ENCODE measurements at places on chromosomes 2 and 18.

GRCh38 chr2:218289639-218290315 lies 2.5 kb downstream of the TMBIM1 start:
- DNase-seq: no peak

GRCh38 chr2:227805578-227805977 lies 8.1 kb upstream of the CCL20 start:
- DNase-seq: no peak

- DNase-seq: no peak
Observed at GRCh38 chr2:231161252-231161839, 36.5 kb upstream of the HTR2B start.

- no peak for DNase-seq
Observed at GRCh38 chr2:39632876-39633275, 32.8 kb upstream of the TMEM178A start.

DNA sequence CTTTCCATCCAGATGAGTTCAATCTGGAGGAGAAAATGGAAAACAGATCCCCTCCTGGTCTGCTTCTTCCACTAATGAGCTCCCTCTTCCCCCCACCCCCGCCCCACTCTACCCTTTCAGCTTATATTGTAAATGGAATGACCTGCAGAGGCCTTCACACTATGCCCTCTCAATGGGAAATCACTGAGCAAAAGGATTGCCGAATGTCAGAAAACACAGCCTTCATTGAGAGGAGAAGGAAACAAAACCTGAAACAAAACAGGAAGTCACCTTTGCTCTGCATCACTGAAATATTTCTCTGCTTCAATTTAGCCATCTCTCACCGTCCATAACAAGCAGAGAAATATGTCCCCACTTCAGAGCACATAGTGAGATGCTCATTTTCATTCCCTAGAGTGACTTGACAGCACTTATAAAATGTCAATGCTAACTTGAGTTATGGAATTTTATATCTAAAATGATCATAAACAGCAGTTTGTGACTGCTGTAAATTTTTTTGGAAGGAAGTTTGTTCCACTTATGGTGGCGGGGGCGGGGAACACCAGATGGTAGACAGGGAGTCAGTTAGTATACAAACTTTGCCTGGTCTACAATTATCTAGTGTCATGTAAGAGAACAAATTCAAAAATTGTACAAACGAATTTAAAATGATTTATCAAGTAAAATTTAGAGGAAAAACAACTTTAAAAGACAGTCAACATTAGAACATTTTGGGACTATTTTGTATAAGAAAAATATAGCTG lies 1.8 kb upstream of the FRZB start:
- no peak for DNase-seq

DNA sequence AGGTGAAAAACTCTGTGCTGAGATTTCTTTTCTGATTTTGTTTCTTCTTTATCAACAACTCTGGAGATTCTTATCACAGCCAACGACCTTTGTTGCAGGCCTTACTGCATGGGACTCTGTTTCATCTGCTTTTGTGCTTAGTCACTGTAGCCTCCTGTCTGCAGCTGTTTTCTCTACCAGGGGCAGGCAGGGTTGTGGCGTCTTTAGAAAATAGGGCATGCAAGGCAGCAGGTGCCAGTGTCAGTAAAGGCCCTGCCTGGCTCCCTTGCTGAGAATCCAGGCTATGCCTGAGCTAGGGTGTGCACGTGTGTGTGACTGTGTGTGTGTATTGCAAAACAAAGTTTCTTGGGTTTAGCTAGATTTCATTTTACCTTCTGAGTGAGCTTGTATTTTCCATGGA lies 14.6 kb upstream of the SLC9A2 start:
- no peak for DNase-seq

GRCh38 chr2:215843579-215843978 lies 169.8 kb downstream of the MREG start:
- DNase-seq: peak; percentile 77

- no peak for DNase-seq
Observed at GRCh38 chr2:162704496-162704895, 134.1 kb downstream of the KCNH7 start.

- DNase-seq: no peak
Observed at GRCh38 chr18:51194604-51195003, 2.9 kb downstream of the MEX3C start.

DNA sequence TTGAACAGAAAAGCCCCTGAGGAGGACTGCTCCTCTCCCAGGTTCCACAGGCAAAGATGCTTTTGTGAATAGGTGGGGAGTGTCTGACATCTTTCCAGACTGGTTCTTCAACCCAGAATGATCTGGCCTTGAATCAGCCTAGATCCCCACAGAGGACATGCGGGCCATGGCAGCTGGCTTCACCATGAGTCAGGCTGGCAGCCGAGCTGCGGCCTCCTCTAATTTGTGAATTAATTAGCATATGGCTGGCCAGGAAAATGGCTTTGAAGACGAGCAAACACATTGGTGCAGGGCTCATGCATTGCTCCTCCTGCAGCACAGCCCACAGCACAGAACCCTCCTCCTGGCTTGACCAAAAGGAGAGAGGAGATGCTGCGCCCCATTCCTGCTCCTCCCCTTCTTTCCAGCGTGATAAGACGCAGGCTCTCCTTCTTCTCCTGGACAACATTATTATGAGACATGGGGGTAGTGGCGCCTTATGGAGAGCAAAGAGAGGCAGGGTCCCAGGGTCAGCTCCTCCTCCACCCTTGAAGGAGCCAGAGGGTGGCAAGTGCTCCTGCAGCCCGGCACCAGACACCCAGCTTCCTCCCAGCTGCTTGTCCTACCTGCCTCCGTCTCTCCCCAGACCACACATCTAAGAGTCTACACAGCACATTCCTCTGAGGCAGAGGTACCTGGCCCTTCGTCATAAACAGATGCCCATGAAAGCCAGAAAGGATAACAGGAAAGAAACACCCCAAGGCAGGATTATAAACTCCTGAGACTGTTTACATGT lies 66.7 kb downstream of the EDAR start:
- DNase-seq: peak; percentile 71

DNA sequence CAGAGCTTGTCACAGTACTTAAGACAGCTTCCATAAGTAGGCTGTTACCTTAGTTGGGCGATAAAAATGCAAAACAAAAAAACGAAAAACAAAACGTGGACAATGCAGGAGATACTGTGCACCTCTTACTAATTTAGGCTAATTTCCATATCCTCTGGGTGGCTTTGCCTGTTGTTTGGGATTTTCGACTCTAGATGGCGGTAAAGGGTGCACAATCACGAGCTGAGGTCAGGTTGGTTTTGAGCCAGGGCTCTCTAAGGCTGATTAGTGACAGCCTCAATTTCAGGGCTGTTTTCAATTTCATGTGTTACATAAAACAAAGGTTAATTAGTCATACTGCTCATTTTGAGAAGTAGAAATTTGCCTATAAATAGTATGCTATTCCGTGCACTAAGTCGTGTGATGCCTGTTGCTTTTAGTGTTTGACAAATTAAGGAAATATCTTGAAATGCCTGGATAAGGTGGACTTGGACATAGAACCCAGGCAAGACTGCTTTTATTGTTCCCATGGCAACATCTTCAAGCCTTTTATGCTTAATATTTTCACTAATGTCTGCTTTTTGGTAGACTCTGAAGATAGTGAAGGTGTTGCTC lies 493.1 kb downstream of the SOCS6 start:
- peak; percentile 9 for DNase-seq

DNA sequence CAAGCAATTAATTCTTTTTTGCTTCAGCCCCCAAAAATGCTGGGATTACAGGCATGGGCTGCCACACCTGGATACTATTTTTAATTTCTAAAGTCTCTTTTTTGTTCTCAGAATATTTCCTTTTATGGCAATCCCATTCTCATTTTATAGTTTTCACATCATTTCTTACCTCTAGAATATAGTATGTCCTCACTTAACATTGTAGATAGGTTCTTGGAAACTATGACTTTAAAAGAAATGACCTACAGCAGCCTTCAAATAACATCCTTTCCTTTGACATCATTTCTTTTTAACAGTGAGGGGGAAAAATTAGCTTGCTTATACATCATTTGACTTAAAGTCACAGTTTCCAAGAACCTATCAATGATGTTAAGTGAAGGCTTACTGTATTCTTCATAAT lies 31.6 kb downstream of the RBBP8 start:
- no peak for DNase-seq

GRCh38 chr2:163664610-163665009 lies 71.2 kb downstream of the FIGN start:
- no peak for DNase-seq

- DNase-seq: no peak
Observed at GRCh38 chr2:196851088-196851487, 41.9 kb upstream of the C2orf66 start.

DNA sequence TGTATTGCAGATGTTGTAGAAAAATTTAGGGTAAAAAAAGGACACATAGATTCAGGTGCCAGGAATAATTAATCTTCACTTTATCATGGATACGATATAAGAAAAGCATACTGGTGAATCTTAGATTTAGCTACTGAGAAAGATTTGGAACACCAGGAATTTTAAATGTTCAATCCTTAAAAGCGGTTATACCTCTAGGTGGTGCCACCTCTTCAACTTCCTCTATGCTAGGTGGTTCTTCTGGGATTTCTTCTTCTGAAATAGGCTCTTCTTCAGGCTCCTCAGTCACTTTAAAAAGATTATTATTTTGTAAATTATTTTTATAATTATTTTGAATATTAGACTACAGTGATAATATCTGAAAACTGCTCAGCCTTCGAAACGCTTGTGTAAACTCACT lies 133.1 kb downstream of the TTN start:
- DNase-seq: no peak

DNA sequence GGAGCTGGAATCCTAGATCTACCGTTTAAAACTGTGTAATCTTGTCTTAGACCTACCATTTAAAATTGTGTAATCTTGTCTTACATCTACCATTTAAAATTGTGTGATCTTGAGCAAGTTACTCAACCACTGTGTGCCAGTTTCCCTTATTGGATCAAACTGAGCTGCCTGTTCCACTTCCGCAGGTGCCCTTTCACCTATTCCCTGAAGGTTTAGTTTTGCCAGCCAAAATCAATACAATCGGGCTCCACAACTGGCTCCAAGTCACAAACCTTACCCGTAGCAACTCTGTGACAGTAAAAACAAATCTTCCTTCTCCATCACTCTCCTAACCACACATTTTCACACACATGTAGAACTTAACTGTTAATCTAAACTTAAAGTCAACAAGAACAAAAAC lies 20.1 kb downstream of the DOCK10 start:
- no peak for DNase-seq

DNA sequence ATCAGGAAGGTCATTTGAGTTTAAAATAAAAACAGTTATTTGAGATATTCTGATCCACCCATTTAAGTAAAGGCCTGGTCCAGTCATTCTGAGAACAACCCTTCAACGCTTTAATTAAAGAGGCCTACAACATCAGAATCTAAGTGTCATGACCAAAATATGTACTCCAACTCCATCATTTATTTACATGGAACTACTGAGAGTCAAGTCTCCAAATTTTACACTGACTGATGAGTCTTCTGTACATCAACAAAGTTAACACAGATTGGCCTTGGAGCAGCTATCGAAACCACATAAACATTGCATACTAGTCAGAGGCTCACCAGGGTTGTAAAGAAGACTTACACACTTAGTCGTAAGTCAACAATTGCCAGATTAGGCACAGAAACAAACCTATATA lies 37.1 kb downstream of the PIEZO2 start:
- DNase-seq: no peak

- no peak for DNase-seq
Observed at GRCh38 chr18:46243673-46244072, 139.5 kb downstream of the HAUS1 start.

DNA sequence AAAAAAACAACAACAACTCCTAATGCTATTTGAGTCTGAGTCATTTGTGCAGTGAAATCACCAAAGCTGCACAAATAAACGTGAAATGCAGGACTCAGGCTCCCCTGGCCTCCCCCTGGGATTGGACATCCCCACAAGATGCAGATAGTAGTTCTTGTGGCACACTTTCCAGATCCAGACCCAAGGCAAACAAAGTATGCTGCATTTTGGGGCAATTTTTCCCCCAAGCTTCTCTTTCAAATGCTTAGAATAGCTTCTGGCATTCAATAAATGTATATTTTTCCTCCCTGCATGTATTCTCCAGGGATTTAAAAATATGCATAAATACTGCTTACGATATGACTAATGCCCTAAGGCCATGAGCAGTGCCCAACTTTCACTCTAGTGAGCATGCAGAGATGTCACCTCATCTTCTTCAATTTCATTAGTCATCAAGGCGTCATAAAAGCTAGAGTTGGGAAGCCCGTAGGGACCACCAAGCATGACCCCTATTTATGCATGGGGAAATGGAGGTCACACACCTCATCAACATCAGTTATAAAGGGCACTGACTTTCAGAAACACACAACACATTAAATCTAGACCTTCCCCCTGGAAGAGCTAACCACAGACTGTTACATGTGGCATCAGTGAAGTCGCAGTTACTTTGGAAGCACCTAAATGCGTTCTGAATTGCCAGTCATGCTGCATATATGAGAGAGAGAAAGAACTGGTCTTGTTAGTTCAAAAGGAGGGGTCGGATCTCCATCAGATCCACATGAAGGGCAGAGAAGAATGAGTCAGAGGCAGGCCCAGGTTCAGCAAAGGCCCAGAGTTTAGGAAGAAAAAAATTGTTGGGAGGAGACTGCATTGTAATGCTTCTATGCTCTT lies 374.1 kb downstream of the LPIN1 start:
- no peak for DNase-seq

GRCh38 chr18:25705650-25706049 lies 353.7 kb upstream of the ZNF521 start:
- no peak for DNase-seq

DNA sequence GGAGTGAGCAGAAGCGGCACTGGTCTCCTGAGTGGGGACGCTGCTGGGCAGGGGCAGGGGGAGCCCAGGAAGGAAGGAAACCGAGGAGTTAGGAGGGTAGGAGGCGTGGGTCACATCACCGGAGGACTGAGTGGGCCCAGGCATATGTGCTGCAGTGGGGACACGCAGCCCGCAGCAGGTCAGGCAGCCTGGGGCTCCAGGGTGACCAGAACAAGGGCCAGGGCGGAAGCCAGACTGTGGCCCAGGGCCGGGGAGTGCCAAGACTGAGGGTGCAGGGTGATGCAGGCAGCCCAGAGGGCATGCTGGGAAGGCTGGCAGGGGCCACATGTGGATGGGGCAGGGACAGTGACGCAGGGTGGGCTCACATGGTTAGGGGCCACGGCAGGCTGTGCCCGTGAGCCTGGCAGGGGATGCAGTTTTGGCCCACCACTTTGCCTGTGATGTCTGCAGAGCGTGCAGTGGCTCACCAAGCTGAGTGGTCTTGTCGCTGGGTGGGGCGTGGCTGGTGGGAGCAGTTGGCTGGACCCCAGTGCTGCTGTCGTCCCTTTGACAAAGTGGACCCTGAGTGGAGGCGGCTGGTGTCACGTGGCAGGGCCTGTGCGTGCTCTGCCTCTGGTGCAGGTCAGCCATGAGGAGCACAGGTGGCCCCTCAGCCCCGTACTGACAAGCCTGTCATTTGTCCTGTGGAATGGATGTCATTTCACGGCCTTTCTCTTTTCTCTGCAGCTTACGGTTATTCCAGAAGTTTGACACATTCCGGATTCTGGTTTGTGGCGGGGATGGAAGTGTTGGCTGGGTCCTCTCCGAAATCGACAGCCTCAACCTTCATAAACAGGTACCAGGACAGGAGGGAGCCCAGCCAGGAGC lies 87.1 kb downstream of the DGKD start:
- DNase-seq: no peak
